ENCODE measurements at places on chromosomes 4 and X.

DNA sequence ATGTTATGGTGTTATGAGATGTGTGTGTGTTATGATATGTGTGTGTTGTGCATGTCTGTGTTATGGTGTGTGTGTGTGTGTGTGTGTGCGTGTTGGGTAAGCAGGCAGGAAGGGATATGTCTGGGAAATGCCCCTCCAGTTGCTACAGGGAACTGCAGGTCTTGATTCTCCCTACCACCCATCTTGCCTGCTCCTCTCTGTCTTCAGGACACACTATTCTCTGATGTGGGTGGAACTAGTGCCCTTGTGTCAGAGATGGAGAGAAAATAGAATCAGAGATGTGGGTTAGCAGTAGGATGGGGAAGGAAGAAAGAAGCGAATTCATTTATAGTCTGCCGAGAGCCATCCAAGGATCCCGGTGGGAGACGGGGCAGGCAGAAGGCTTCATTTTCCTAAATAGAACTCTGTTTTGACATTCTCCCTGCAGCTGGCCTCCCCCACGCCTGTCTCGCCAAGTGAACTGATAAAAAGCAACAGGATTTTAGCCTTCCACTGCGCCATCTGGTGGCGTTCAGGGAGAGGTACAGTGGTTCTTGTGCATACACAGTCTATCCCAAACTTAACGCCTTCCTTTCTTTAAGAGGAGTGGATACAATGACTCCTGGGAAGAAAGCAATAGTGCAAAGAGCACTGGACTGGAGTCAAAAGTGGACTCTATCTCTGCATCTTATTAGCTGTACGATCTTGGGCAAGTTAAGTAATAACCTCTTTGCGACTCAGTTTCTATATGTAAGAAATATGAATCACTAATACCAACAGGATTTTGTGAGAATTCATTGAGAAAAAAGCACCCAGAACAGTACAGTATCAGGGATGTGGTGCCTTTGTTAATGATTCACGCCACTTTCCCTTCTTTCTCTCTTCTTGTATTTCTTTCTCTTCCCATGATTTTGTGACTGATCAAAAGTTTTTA, 14.1 kb upstream of the MGST2 start:
- peak; percentile 89 for DNase-seq

DNA sequence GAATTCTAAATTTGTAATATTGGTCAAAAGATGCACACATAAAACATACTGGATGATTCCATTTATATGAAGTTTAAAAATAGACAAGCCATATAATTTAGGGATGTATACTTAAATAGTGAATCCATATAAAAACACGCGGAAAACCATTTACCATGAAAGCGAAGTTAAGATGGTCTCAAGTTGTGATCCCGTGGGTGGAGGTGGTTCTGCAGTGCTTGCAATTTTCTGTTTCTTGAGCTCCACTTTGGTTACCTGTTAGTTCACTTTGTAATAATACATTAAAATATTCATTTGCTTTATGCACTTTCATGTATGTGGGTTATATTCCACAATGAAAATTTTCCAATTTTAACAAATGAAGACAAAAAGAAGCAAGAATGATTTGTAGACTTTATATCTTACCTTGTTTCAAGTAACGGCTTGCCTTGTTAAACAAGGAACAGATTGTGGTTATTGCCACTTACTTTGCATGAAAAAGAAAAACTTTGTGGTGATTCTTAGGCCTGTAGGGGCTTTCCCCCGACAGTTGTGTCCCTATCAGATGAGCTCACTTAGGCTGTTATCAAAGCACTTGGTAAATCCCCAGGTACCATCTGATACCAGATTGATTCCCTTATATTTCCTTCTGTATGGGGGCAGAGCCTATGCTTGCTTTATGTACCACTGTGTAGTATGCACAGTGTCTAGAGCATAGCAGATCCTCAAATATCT, 12.2 kb downstream of the UCP1 start:
- no peak for DNase-seq

DNA sequence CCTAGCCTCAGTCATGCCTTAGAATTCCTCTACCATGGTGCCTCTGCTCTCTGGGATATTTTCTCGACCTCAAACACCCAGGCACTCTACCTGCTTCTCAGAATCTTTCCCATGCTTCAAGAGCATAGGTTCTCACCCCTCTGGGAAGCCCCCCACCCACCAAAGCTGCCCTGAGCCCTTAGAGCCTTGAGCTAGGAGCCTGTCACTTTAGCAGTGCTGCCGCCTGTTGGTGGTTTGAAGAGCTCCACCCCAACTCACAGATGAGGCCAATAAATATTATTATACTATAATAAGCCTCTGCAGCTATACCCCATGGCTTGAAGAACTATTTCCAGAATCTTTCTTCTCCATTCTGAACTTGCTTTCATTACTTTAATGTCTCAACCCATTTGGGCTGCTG, 109.7 kb downstream of the RTL5 start:
- DNase-seq = no peak

DNA sequence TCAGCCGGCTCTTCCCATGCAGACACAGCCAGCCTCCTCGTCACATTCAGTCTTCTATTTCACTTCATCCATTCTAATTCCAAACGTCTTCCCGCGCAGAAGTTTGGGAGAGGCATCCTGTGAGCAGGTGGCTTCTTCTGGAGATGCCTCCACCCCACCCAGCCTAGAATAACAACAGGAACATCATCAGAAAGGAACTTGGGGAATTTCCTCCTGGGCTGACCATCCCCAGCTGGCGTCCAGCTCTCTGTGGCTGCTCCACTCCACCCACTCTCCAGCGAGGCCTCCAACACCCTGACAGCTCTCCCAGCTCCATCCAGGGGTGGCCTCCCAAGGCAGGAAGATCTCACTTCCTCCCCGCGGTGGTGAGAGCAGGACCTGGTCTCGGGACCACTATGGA, 5.5 kb upstream of the C4orf50 start:
- DNase-seq = no peak

- peak; percentile 10 for DNase-seq
Observed at GRCh38 chrX:132940727-132941327, 17.6 kb downstream of the HS6ST2 start.

GRCh38 chrX:1466232-1466661, 13.5 kb upstream of the ASMTL start:
- DNase-seq = no peak

DNA sequence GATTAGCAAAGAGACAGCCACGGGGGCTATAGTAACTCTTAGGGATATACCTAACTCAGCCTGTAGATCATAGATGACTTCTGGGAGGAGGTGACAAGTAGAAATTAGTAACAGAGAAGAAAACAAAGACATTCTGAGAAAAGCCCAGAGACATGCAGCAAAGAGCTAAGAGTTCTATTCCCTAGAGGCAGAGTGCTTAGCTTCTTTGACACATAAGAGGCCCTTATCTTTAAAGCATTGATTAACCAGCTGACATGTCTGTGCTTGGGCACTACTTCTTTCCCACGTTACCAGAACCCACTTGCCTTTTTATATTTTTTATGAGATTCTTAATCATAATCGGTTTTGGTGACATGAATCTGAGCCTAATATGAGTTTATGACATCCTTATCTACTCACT, 179.5 kb downstream of the GABRB1 start:
- no peak for DNase-seq

GRCh38 chr4:93810340-93810992, 18.1 kb upstream of the ATOH1 start:
- DNase-seq = no peak

- peak; percentile 0 for DNase-seq
Observed at GRCh38 chrX:25049357-25049756, 33.6 kb upstream of the ARX start.

DNA sequence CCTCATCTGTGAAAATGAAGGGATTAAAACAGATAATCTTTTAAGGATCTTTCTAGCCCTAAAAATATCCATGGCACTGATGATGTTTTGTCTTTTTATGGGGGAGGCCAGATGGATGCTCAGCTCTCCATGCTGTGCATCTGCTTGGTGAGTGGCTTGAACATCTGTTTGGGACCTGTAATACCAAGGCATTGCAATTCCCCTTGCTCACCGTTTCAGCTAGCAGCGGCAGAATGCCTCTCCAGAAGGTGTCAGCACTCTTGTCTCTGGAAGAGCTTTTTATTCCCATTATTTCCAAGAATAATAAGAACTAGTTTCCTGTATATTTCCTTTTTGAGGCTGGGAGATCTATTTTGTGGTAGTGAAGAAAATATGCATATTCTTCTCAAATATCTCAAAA, 151.9 kb upstream of the ANK2 start:
- no peak for DNase-seq

DNA sequence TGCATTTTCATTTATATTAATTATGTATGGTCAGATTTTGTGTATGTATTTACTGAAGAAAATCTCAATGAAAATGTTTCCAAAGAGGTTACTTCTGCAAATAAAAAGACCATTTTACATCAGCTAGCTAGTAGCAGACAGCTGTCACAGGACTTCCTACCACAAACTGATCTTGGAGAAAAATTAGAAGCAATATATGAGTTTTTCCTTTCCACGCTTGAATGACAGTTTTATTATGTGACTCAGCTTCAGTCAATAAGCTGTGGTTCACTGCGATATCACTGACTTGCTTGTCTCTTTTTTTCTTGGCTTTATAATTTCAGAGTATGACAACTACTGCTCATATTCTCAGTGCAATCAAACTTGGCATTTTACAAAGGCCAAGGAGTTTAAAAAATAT, 787.4 kb upstream of the GALNTL6 start:
- DNase-seq = no peak
